ENCODE measurements at places on chromosomes 4 and X. TPM values are rescaled to one million over a fixed set of nuclear protein-coding genes. Genes with fewer than 3 reads are reported as not detected.

GRCh38 chr4:123415977-123416376 lies 19.4 kb downstream of the SPRY1 start:
- DNase-seq, result no peak

- DNase-seq, result no peak
These were observed 127.2 kb upstream of the RPS6KA3 start for GRCh38 chrX:20393944-20394343.

DNA sequence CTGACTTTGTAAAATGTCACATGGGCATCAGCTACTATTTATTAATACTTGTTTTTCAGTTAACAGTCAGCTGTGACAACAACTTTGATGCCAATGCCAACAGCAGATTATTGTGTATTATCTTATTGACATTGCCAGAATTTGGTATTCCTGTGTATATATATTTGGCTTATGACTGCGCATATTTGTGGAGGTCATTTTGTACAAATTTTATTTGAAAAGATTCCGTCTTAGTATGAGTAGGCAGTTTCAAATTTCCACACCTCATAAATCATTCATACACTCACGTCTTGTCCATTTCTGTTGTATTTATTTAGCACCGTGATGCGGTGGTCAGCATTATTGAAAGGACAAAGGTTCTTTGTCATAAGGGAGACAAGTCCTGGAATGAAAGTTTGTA lies 558.2 kb upstream of the NDST4 start:
- no peak for DNase-seq

DNA sequence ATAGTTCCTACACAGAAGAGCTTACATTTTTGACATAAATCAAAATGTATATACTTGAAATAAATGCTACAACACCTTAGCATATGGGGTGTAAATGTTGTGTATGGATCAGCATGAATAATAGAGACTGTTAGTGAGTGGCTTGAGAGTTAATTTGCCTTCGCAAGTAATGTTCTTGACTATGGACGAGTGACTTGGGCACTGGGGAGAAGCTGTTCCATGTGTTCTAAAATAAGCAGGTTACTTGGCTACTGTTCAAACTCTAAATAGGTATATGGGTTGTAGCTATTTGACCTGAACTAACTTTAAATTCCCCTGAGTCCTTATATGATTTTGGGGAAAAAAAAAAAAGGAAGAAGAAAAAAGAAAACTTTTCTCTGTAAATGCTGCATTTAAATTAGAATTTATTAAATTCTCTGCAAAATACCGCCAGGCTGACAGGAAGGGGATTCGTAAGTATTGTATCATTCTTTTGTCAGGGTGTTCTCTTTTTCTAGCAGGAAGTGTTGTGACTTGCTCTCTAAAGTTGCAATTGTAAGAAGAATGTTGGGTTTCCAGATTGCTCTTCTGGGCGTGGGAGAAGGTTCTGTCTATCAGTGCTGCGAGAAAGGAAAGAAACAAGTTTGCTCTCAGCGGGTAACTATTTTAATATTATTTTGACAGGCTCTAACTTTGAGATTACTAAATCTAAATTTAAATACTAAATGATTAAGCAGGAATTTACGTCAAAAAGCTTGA lies 32.2 kb downstream of the PLS3 start:
- DNase-seq, result no peak

DNA sequence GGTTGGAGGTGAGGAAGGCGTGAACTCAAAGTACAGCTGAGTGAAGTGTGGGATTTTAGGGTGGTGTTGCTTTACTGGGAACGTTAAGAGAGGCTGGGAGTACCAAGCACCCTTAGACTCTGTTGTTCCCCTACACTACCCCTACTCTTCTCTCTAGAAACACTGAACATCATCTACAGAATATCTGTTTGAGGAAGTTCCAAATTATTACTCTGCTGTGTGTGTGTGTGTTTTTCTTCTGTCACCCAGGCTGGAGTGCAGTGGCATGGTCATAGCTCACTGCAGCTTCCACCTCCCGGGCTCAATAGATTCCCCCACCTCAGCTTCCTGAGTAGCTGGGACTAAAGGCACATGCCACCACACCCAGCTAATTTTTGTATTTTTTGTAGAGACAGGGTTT lies 76.7 kb upstream of the AP1S2 start:
- no peak for DNase-seq

DNA sequence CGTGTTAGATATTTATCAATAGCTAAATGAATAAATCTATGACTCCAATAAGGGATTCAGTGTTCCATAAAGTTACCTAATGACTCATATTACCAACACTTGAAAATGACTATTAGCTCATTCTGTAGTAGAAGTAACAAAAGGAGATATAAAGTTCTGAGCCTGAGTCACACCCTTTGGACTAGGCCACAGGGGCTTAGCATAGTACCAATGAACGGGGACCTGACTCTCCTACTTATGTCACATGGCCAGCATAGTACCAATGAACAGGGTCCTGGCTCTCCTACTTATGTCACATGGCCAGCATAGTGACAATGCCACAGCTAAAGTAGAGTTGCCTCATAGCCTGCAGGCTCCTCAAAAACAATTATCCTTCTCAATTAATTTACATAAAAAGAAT lies 43.7 kb downstream of the MAGEB16 start:
- DNase-seq, result no peak

GRCh38 chr4:47485768-47486167 lies 693 bp downstream of the ATP10D start:
- no peak for DNase-seq

GRCh38 chr4:79317711-79318110 lies 8.2 kb downstream of the NAA11 start:
- no peak for DNase-seq

DNA sequence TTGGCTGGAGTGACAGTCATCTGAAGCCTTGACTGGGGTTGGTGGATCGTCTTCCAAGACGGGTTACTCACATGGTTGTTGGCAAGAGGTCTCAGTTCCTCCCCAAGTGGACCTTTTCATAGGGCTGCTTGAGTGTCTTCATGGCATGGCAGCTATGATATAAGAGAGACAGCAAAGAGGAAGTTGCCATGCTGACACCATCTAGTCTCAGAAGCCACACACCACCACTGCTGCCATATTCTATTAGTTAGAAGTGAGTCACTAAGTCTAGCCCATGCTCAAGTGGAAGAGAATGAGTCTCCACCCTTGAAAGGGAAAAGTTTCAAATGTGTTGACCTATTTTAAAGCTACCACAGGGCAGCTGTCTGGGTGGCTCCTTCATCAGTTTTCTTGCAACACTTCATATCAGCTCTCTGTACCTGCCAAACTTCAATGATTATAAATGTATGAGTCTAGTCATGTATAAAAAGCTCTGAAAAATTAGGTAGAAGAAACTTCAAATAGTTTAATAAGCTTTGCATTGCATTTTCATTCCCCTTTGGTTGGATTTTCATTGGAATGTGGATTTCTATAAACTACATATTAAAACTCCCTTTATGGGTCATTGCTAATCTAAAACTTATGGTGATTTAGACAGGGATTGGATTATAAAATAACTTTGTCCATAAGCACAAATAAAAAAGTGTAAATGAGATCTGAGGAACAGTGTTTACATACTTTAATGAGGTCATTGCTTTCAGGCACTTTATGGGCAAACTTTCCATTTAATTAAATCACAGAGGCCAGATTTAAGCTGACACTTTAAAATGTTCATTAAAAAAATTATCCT lies 68.0 kb upstream of the ATXN3L start:
- no peak for DNase-seq

- DNase-seq, result no peak
These were observed at the start of gene NXF3 for GRCh38 chrX:103092942-103093341. NXF3 (minus strand) TSS chrX:103093143; CDS start chrX:103093023, 120 bp downstream.

- peak; percentile 84 for DNase-seq
These were observed 44.1 kb upstream of the SH3RF1 start for GRCh38 chr4:169314906-169315305.

DNA sequence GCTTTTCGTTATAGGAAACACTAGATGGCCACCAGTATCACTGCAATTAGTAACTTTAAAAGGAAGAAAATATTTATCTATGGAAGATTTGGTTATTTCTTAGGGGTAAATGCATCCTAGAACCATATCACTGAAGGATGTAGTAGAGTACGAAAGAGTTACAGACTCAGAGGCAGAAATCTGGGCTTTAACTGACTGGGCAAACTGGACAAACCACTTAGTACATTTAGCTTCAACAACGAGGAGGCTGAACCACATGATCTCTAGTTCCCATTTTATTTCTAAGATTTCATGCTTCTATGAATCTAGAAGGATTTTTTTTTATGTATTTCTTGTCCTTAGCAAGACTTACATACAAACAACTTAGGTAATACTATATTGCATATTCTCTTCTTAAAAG lies 93.0 kb downstream of the SMARCA5 start:
- DNase-seq, result no peak

- DNase-seq, result no peak
These were observed 50.8 kb upstream of the PPP2R2C start for GRCh38 chr4:6523251-6523650.

- no peak for DNase-seq
These were observed 30.8 kb upstream of the C1GALT1C1 start for GRCh38 chrX:120660637-120661036.

DNA sequence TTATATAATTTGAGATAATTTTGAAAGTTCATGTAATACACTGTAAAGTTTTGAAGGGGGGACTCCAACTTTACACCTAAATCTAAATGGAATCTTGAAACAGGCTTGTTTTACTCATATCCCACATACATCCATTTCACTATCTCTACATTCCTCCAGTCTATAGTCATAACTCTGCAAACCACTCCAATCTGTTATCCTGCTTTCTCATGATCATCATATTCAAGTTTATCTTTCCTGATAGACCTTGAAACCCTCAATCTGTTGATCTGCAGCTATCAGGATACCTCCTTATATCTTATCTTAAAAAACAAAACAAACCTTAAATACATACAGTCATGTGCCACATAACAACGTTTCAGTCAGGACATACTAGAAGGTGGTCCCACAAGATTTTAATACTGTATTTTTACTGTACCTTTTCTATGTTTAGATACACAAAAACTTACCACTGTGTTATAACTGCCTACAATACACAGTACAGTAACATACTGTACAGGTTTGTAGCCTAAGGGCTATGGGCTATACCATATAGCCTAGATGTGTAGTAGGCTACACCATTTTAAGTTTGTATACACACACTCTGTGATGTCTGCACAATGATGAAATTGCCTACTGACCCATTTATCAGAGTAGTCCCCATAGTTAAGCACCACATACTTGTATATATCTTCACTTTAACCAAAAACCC lies 14.0 kb downstream of the CHIC2 start:
- DNase-seq, result no peak

- DNase-seq, result no peak
These were observed 41.9 kb downstream of the PCDH19 start for GRCh38 chrX:100368167-100368566.

DNA sequence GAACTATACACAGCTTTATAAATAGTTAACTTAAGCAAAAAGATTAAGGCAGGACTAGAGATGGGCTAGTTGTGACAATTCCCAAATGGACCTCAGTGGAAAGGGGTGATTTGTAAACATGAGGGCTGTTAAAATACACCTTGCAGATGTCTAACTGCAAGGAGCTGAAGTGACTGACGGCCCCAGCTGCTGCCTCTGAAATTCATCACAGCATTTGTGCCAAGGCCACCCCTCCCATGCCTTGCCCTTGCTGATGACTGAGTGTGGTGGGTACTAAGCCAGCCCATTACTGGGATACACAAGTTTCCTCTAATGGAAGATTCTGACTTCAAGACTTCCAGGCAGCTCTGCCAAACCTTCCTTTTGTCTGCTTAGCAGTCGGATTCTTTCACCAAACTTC lies 23.7 kb upstream of the EGFL6 start:
- no peak for DNase-seq

GRCh38 chr4:94508806-94509205 lies 57.1 kb downstream of the PDLIM5 start:
- no peak for DNase-seq

- peak; percentile 71 for DNase-seq
These were observed 492 bp upstream of the NKX3-2 start for GRCh38 chr4:13544606-13545393.

GYG2 gene
- polyA plus RNA-seq, result 1.1 TPM

NHS gene
- polyA plus RNA-seq, result 0.04 TPM

ATP11C gene
- polyA plus RNA-seq, result 2.4 TPM

CLTRN gene
- not detected for polyA plus RNA-seq

TMSB15C gene
- polyA plus RNA-seq, result 0.35 TPM

PAGE2 gene
- not detected for polyA plus RNA-seq

GPR34 gene
- 0.53 TPM for polyA plus RNA-seq

ADAM29 gene
- not detected for polyA plus RNA-seq

TCEAL7 gene
- 1.3 TPM for polyA plus RNA-seq

PNCK gene
- 0.35 TPM for polyA plus RNA-seq

CNGA1 gene
- polyA plus RNA-seq, result 0.15 TPM

CWH43 gene
- not detected for polyA plus RNA-seq
